ENCODE measurements at places on chromosomes 4 and X.

GRCh38 chr4:76963131-76963750, 13.7 kb downstream of the SEPTIN11 start:
- DNase-seq = no peak

DNA sequence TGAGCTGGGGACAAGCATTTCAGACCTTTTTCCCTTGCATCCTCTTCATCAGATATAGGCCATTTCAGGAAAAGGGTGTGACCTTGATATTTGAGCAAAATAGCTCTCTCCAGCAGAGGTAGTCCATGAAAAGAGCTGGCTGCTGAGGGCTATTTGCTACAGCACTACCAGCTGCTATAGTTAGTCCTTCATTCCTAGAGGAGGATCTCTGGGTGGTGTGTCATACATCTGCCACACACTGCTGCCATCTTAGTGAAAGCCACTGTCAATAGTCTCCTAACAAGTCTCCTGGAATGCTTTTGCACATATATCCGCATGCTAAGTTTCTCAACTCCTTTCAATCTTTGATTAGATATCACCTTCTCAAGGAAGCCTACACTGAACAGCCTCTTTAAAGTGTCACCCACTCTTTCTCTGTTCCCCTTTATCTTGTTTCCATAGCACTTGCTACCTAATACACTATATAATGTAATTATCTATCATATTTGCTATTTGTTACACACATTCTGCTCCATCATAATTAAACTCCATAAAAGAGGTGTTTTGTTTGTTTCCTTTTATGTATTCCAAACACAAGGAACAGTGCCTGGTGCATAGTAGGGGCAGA, 131.9 kb downstream of the TBC1D19 start:
- DNase-seq = no peak

DNA sequence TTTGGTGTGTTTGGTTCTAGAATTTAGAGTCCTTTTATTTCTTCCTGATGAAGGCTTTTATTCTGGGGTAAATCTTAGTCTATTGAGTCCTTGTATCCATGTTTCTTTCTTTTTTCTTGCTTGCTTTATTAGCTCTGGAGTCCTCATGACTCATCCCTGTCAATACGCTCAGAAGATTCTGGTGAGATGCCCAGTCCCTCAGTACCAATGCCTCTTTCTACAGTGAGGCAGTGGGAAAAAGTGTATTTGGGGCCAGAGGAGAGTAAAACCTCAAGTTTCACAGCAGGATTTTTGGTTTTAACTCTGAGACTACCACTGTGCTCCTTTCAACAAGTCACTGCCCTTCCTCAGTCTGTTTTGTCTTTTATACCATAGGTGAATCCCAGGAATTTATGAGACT, 368.0 kb downstream of the GBA3 start:
- DNase-seq = no peak

DNA sequence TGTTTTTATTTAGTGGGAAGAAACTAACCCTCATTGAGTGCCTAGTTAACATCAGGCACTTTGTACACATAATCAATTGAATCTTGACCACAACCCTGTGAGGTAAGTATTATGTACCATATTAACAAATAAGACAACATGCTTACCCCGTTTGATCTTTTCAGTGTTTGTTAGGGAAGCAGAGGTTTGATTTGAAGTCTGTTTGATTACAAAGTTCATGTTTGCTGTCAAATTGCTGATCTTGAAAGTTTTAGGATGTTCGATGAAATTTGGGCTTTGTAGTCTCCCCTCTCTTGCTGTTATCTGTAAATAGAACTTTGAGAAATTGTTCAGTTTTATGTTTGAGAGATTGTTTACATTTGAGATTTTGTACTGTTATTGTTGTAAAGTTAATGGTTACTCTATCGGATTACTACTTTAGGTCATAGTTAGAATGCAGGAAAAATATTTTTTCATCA, 13.4 kb upstream of the ADH4 start:
- no peak for DNase-seq

DNA sequence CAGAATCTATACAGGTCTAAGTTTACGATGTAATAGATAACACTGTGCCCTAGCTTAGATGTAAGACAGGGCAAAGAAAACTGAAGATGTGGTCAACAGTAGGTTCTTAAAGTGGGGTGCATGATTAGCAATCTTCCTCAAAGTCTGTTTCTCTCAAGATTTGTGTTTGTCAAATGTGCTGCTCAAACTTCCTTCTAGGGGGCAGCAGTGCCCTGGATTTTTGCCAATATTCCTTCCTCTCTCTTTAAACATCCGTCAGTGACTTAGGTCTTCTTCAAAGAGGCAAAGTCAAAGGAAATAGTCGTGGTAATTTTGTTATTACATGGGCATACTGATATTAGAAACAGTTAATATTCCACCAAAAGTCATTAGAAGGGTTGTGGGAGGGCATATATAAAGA, 4.2 kb upstream of the PDHA2 start:
- no peak for DNase-seq

DNA sequence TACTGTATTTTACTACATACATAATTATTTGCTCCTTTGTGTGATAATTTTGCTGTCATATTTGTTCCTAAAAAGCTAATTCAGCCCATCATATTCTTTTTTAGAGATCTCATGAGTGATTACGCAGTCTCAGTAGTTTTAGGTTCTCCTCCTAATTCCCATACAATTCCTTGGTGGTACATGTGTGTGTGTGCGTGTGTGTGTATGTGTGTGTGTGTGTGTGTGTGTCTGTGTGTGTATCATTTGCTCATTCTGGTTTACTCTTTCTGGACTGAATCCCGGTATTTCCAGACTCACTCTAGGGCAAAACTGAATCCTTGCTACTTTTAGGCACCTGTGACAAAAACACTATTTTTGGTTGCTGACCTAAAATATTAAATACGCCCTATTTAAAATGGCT, 34.9 kb downstream of the STK26 start:
- DNase-seq = no peak

- no peak for DNase-seq
Observed at GRCh38 chrX:19121898-19122640, at the start of gene ADGRG2. Gene ADGRG2 (minus strand): TSS chrX:19122468. CDS start chrX:19068834, 53,634 bp downstream.

- DNase-seq = no peak
Observed at GRCh38 chr4:167000141-167000852, 234.0 kb downstream of the SPOCK3 start.
